ENCODE measurements at places on chromosomes 12 and 14.

GRCh38 chr12:128920468-128920867 is 67.2 kb downstream of the GLT1D1 start:
- DNase-seq: no peak

DNA sequence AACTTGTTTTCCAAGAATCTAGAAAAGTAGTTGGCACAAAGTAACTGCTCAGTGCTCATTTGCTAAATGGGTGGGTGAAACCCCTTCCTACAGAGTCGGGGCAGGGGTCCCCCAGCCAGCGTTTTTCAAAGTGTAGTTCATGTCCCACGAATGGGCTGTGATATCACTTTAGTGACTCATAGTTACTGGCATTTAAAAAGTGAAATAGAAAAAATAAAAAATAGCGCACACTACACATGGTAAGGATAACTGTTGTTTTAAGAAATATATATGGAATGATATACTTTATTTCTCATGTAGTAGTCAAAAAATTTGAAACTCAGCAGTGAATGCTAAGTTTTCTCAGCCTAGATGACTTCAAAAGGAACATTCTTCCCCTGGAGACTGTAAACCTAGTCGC is 250.4 kb downstream of the CHST11 start:
- DNase-seq: no peak

DNA sequence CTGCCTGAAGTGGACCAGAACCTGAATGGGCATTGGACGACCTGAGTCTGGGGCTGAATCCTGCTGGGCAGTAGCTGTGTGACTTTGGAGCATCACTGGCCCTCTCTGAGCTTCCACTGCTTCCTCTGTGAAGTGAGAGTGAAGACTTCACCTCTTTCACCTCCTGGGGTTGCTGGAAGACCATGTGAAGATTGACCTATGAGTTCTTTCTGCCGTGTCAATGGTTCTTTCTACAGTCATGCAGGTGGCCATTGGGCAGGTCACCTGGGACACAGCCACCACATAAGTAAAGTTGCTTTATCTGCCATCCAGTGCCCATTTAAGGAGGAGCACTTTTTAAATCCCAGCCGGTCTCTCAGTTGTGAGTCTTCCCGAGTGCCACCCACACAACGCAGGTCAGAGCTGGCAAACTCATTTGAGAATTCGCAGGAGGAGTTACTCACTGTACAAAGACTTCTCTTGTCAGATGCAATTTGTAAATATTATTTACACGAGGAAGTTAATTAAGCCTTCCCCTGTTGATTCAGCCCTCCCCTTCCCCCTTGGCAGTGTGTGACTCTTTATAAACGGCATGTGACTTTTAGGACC is 74.8 kb upstream of the TCL1B start:
- no peak for DNase-seq

- DNase-seq: no peak
Measured at GRCh38 chr14:104786726-104787675, 8.5 kb downstream of the AKT1 start.

DNA sequence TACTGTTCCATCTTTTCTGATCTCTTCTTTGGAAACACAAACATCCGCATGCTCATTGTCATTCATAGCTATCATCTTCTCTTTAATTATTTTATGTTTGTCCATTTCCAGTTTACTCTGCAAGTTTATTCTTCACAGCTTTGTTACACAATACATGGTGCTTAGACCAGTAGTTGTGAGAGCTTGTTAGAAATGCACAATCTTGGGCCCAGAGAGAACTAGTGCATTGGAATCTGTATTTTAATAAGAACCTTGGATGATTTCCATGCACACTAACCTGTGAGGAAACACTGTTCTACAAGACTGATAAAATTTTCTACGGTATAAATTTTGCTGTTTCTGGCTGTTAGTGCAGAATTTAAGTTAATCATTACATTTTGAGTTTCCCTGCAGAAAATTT is 59.3 kb upstream of the SLC2A13 start:
- DNase-seq: no peak

- no peak for DNase-seq
Measured at GRCh38 chr12:112664569-112664968, 127.0 kb upstream of the RPH3A start.

- DNase-seq: no peak
Measured at GRCh38 chr12:68067762-68068376, 78.6 kb downstream of the IFNG-AS1 start.

- DNase-seq: no peak
Measured at GRCh38 chr14:84273181-84273580, 1256.8 kb upstream of the FLRT2 start.

GRCh38 chr12:131641315-131641714 is 69.6 kb upstream of the SFSWAP start:
- no peak for DNase-seq

GRCh38 chr12:114684098-114684869 is at the start of gene TBX3:
Gene TBX3 (minus strand): TSS chr12:114684175. CDS start chr12:114683200, 975 bp downstream.
- no peak for DNase-seq

- DNase-seq: no peak
Measured at GRCh38 chr14:74682169-74682952, 30.5 kb downstream of the AREL1 start.
